Activated CD4-positive, alpha-beta T cell treated with anti-CD3 and anti-CD28 coated beads, Interleukin-2, amount 50 U/mL, for 48 hours (primary cell): ENCODE measurements at places on chromosomes 16 and 17.

- DNase-seq = no peak
These were observed 4.4 kb downstream of the SOX9 start for GRCh38 chr17:72125226-72125651.

DNA sequence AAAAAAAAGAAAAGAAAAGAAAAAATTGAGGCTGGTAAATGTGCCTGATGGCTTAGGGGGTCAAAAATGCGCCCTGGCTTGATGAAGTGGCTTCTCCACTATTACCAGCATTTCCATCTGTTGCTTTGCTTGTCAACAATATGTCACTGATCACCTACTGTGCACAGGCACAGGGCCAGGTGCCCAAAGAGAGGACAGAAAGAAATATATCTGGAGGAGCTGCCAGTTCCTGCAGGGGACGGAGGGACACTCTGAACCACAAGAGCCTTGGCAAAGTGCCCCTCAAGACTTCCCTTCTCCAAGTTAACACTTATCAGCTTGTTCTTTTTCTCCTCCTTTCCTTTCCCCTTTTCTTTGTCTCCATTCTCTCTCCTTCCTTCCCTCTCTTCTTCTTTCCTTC lies 34.7 kb downstream of the GINS3 start:
- DNase-seq = no peak

GRCh38 chr16:72927199-72928089 lies 120.5 kb downstream of the ZFHX3 start:
- DNase-seq = no peak

DNA sequence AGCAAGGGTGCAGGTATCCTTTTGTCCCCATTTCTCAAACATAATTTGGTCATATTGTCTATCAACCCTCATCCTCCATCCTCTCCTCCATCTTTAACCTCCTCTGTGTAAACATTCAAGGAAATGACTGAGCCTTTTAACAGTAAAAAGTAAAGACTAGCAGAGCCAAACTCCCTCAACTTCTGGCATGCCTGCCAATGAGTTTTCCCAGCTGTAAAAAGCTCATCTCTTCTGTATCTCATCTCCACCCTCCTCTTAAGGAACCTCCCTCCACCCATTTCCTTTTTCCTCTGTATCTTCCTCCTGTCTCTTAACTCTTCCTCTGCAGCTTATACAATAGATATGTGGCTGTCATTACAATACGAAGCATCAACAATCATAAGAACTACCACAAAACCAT lies 76.9 kb upstream of the PSMD7 start:
- DNase-seq = no peak

- peak; percentile 86 for DNase-seq
These were observed 15.7 kb upstream of the CPPED1 start for GRCh38 chr16:12819126-12820117.

GRCh38 chr17:18999911-19000310 lies 4.7 kb downstream of the FAM83G start:
- DNase-seq = no peak

- no peak for DNase-seq
These were observed 69.3 kb downstream of the IRF8 start for GRCh38 chr16:85968041-85968920.

DNA sequence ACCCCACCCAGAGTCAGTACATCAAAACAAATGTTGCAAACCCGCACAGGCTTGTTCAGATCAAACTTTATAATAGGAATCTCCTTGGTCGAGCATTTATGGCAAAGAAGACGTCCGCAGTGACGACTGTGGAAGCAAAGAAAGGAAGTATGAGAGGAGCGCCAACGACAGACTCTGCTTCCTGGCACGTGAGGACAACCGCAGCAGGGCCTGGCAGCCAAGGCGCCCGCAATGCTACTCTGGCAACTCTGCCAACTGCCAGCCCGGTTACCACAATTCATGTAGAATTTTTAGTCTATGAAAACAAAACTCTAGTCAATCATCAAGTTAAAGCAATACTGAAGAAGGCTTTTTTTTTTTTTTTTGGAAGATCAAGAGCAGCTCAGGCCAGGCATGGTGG lies 24.8 kb downstream of the CYB5D2 start:
- no peak for DNase-seq

- DNase-seq = no peak
These were observed 64.3 kb upstream of the RBL2 start for GRCh38 chr16:53369921-53370320.

DNA sequence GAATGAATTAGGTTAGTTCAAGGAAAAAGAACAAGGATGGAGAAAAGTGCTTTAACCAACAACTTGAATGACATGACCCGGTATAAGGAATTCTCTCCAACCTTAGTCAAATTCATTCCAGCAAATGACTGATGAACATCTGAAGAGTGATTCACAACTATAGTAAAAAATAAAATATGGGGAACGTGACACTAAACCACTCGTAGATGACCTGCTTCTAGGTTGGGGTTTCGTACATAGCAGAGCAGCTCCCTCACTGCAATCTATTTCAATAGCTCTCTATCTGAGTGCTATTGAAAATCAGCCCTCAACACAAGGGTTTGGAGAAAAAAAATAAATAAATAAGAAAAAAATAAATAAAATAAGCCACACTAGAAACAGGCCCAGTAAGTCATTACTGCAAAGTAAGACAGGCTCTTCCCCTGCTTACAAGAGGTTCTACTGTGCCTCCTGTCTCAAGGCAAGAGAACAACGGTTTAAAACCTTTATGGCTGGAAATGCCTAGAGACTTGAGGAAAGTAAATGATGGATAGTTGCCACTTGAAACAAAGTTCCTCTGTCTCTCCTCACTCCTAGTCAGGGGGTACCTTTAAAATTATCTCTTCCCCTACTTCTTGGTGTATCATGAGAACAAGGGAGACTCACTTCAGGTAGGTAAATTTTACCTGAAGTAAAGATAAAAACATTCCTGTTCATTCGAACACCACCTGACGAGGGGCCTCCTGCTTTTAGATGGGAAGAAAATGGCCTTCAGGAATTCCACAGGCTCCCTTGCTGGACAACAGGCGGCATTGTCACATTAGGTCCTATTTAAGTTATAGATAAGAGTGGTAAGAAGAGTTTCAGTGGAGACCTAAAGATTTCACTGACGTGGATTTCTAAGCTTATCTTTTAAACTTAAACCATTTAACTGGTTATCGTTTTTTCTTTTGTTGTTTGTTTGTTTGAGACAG lies 20.5 kb downstream of the COG7 start:
- DNase-seq = no peak

DNA sequence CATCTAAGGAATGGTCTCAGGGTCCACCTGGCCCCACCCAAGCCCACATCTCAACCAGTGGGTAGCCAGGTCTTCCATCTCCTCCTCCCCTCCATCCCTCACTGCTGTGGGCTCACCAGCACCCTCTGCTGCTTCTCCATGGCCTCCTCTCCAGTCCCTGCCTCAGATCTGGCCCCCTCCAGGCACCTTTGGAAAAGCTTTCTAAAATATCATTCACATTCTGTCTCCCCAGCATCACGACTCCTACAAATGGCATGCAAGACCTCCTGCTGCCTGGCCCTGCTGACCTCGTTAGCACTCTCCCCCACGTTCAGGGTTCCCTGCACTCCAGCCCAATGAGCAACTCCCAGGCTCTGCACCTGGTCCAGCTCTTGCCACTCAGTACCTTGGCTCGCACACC lies 13.7 kb downstream of the GLP2R start:
- no peak for DNase-seq

GRCh38 chr16:53924331-53925106 lies 220.6 kb downstream of the FTO start:
- DNase-seq = no peak

GRCh38 chr17:69869667-69870066 lies 205.4 kb upstream of the KCNJ16 start:
- DNase-seq = no peak
